Right cardiac atrium (tissue), 5 donors: ENCODE measurements at places on chromosomes 16 and 17. TPM values are rescaled to one million over a fixed set of nuclear protein-coding genes. Genes with fewer than 3 reads are reported as not detected.

Gene CHD9NB
- polyA plus RNA-seq, result 0.77 TPM

Gene FLII
- polyA plus RNA-seq, result 166 TPM

Gene OR1E1
- not detected for polyA plus RNA-seq

Gene XAF1
- polyA plus RNA-seq, result 31.1 TPM

Gene DHRS13
- 2.3 TPM for polyA plus RNA-seq

Gene IRX5
- 0.48 TPM for polyA plus RNA-seq

Gene TBC1D26
- not detected for polyA plus RNA-seq

Gene MYL11
- polyA plus RNA-seq, result 0.86 TPM

Gene HASPIN
- polyA plus RNA-seq, result 0.11 TPM

Gene CHP2
- 0.07 TPM for polyA plus RNA-seq

Gene CBLN1
- polyA plus RNA-seq, result 2.7 TPM

Gene HAP1
- polyA plus RNA-seq, result 0.05 TPM

Gene CRHR1
- not detected for polyA plus RNA-seq

Gene ODAD4
- polyA plus RNA-seq, result 0.72 TPM

Gene DOC2A
- 0.77 TPM for polyA plus RNA-seq

Gene MMP25
- polyA plus RNA-seq, result 0.68 TPM

Gene HES7
- 0.25 TPM for polyA plus RNA-seq

Gene RTN4RL1
- polyA plus RNA-seq, result 5.4 TPM

Gene JUP
- polyA plus RNA-seq, result 145 TPM

Gene TMEM235
- not detected for polyA plus RNA-seq

Gene ZNF597
- 0.88 TPM for polyA plus RNA-seq

Gene CDH15
- 0.05 TPM for polyA plus RNA-seq

Gene KIF19
- 0.88 TPM for polyA plus RNA-seq

Gene RNF43
- 3.7 TPM for polyA plus RNA-seq

Gene HAS3
- polyA plus RNA-seq, result 0.50 TPM

Gene PRCD
- 9.8 TPM for polyA plus RNA-seq

Gene B3GNT9
- 11.7 TPM for polyA plus RNA-seq

Gene FN3K
- polyA plus RNA-seq, result 57.6 TPM

Gene SCNN1B
- 0.09 TPM for polyA plus RNA-seq

Gene EME1
- polyA plus RNA-seq, result 0.36 TPM

Gene CA4
- 17.6 TPM for polyA plus RNA-seq

Gene ANKRD40CL
- not detected for polyA plus RNA-seq

Gene USP36
- polyA plus RNA-seq, result 16.2 TPM

Gene VTN
- polyA plus RNA-seq, result 3.8 TPM

Gene NR1D1
- 12.3 TPM for polyA plus RNA-seq

Gene ZG16B
- polyA plus RNA-seq, result not detected

Gene CDH16
- 0.50 TPM for polyA plus RNA-seq

Gene EVPLL
- not detected for polyA plus RNA-seq

Gene TMEM88
- polyA plus RNA-seq, result 74.5 TPM

Gene KRT12
- polyA plus RNA-seq, result not detected

Gene PIK3R6
- polyA plus RNA-seq, result 0.86 TPM

Gene CCL18
- polyA plus RNA-seq, result 0.20 TPM

Gene JPT2
- 11.9 TPM for polyA plus RNA-seq

Gene NPIPA5
- 16.5 TPM for polyA plus RNA-seq

Gene STX1B
- polyA plus RNA-seq, result 0.66 TPM
